Kidney (tissue), 22 donors: ENCODE measurements at places on chromosomes 7 and 10. TPM values are rescaled to one million over a fixed set of nuclear protein-coding genes. Genes with fewer than 3 reads are reported as not detected.

- H3K4me1 ChIP-seq: no peaks in the 10 kb centered on the region
- H3K36me3 ChIP-seq: no peaks in the 10 kb centered on the region
- no peak overlapping the region for H3K27ac ChIP-seq
- H3K27me3 ChIP-seq: no peaks in the 10 kb centered on the region
- no peak overlapping the region for H3K4me3 ChIP-seq
- DNase-seq: no peak
Observed at GRCh38 chr10:118256209-118256608, 85.9 kb downstream of the FAM204A start.

GRCh38 chr7:75725306-75725705 lies 13.4 kb downstream of the HIP1 start:
- H3K27ac ChIP-seq: no peak overlapping the region
- no peak overlapping the region for H3K4me3 ChIP-seq
- no peak for DNase-seq
- no peaks in the 10 kb centered on the region for H3K27me3 ChIP-seq

- DNase-seq: no peak
- no peaks in the 10 kb centered on the region for H3K4me1 ChIP-seq
- H3K36me3 ChIP-seq: peaks cover 2% of the 10 kb centered on the region
- H3K27me3 ChIP-seq: no peaks in the 10 kb centered on the region
- H3K4me3 ChIP-seq: no peak overlapping the region
Observed at GRCh38 chr10:122988501-122988900, 8.3 kb downstream of the PSTK start.

GRCh38 chr10:132836832-132837540 lies 51.0 kb upstream of the NKX6-2 start:
- DNase-seq: peak; percentile 79
- no peak overlapping the region for H3K27ac ChIP-seq
- no peaks in the 10 kb centered on the region for H3K4me1 ChIP-seq

- peak overlapping the region; percentile 75 for H3K27ac ChIP-seq
- H3K4me3 ChIP-seq: no peak overlapping the region
- H3K36me3 ChIP-seq: no peaks in the 10 kb centered on the region
- H3K27me3 ChIP-seq: no peaks in the 10 kb centered on the region
- peaks cover 13% of the 10 kb centered on the region for H3K4me1 ChIP-seq
Observed at GRCh38 chr10:31706464-31707092, 222.1 kb downstream of the ARHGAP12 start.

The TUBAL3 gene
- total RNA-seq: 0.44 TPM

GRCh38 chr7:92793656-92794205 lies 42.6 kb downstream of the CDK6 start:
- no peak for DNase-seq
- H3K27me3 ChIP-seq: no peaks in the 10 kb centered on the region
- H3K27ac ChIP-seq: no peak overlapping the region
- H3K4me1 ChIP-seq: no peaks in the 10 kb centered on the region
- H3K4me3 ChIP-seq: no peak overlapping the region
- no peaks in the 10 kb centered on the region for H3K36me3 ChIP-seq

DNA sequence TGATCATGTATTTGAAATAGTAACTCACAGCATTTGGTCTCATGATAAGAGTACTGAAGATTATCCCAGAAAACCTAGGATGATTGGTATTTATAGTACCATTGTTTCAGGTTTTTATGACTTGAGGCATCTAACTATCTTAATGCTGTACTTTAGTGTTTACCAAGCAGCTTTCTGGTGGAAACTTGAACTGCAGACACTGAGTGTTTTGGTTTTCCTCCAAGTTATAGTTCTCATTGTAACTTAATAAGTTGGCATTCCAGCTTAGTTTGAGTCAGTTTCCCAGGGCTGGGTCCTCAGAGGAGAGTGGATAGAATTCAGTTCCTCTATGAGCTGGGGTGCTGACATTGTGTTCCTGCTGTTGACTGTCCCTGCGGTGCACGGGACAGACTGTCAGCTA lies 50.4 kb downstream of the SEC23IP start:
- no peak for DNase-seq
- no peaks in the 10 kb centered on the region for H3K27me3 ChIP-seq
- H3K27ac ChIP-seq: no peak overlapping the region
- H3K4me1 ChIP-seq: no peaks in the 10 kb centered on the region
